ENCODE measurements at places on chromosomes 6 and 20.

DNA sequence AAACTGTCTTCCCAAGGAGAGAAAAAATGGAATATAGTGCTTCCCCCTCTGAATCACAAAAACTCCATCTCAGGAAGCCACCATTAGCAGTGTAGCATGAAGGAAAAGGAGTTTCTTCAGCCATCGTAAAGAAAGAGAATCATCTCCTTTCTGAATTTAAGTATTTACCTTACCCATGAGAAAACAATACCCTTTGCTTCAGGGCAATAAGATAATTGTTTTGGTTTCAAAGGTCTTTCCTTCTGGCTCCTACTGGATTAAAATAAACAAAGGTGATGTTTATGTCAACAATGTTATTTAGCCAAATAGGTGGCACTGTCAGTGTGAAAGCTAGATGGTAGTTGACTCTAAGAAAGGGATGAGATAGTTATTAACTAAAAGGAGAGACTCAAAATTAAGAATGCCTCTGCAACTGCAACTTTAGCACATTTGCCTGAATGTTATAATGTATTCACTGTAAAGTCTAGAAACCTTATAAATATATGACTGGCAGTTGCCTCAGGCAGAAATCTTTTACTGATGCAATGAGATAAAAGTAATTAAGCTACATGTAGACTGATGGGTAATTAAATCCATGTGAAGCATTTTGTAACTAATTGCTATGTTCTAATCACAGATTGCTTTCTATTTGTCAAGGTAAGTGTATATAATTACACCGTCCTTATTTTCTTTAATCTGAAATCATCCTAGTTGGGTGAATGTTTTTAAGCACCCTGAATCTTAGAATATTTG is 399.0 kb downstream of the CDKAL1 start:
- DNase-seq = no peak

DNA sequence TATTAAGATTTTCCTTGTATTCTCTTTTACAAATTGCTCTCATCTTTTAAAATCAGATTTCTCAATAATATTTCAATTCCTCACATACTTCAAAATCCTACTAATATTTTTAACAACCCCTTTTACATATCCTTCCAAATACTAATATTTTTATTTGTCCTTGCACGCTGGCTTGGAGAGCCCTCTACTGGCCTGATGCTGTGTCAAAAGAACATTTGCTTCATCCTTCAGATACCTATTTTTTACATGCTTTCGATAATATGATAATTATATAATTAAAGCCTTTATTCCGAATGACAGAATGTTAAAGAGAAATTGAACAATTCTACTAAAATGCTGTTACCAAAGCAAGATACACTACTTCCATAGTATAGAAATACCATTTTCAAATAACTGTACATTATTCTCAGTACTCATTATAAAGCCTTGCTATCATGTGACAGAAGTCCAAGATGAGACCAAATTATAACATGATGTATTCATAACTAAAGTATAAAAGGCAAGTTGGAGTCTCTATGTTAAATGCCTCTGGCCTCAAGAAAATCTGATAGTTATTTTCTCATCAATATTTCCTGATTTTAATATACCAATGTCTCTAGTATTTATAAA is 39.0 kb upstream of the PLN start:
- DNase-seq = peak; percentile 51

- DNase-seq = no peak
Observed at GRCh38 chr6:121435444-121436069, at the start of gene GJA1. TSS of gene GJA1 (plus strand) at chr6:121435646. CDS start at chr6:121446848, 11,202 bp downstream.

- DNase-seq = no peak
Observed at GRCh38 chr6:75481394-75481793, 12.2 kb downstream of the FILIP1 start.

GRCh38 chr20:48794360-48794759 is 33.4 kb downstream of the PREX1 start:
- DNase-seq = no peak

DNA sequence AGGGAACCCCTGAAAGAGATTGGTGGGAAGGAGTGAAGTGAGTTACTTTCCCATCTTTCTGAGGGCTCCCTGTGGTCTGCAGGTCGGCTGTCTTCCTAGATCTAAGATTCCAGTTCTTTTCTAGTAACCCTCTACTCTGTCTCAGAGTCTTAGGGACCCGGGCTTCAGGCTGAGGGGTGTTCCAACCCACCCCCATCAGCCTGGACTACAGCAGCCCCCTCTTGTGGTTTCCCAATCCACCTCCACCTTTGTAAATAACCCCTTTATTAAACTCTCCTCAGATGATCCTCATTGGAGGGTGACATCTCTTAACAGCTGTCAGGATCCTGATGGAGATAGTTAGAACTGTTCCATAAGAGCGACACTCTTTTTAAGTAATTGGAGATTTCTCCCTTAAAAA is 300.4 kb downstream of the LRFN2 start:
- no peak for DNase-seq

GRCh38 chr6:10418862-10419748 is 4.2 kb upstream of the TFAP2A start:
- DNase-seq = no peak

- peak; percentile 50 for DNase-seq
Observed at GRCh38 chr20:59723607-59724456, 119.5 kb downstream of the PHACTR3 start.

DNA sequence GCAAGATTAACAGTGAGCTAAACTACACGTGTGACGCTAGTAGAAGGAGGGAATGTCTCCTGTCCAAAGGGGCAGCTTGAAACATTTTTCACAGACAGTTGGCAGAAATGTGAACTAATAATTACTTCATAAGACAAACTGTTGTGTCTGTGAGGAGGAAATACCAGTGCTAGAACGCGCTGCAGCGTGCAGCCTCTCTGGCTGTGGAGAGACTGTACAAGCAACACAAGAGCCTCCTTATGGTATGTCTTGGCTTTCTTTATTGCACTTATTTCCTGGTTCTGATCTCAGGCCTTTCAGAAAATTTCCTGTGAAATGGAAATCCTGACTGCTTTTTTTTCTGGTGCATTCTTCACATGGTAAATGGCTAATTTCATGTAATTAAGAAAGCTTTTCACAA is 25.3 kb upstream of the TIAM2 start:
- no peak for DNase-seq

GRCh38 chr6:136401749-136402148 is 112.1 kb upstream of the BCLAF1 start:
- DNase-seq = peak; percentile 18

GRCh38 chr6:44622956-44623355 is 235.4 kb downstream of the CDC5L start:
- no peak for DNase-seq

- no peak for DNase-seq
Observed at GRCh38 chr6:155212106-155212505, 51.7 kb upstream of the CLDN20 start.

- DNase-seq = no peak
Observed at GRCh38 chr6:1797801-1798200, 188.1 kb downstream of the FOXC1 start.

DNA sequence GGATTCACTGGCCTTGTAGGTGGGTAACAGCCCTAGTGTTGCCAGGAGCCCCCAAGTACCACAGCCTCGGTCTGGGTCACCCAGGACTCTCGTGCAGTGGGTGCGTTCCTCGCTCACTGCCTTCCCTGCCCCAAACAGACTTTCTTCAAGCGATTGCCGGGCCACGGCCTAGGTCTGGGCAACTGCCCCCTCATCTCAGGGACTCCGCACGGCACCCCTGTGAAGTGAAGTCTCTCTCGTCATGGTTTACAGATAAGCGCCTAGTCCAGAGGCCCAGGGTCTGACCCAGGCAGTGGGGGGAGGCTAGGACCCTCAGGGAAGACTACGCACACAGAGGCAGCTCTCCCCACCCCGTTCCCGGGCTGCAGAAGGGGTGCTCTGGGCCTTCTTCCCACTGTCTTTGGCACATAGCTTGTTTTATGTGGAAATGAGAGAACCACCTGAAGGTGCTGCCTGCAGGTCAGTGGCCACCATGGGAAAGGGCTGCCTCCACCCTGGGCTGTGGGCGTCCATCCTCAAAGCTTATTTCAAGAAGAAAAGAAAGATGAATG is 220.8 kb downstream of the ERMARD start:
- DNase-seq = no peak

DNA sequence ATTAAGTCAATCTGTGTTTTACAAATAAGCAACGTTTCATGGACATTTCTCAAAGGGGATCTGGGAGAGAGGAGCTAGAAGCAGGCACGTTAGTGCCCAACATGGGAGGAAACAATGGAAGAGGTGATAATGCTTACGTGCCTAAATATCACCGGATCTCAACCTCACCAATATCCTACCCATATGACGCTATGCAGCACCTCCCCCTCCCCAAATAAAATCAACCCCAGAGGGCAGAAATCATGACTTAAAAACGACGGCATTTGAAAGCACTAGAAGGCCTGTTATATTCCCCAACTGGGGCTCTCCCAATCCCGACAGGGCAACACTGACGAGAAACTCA is 425 bp downstream of the HBS1L start:
- peak; percentile 56 for DNase-seq

GRCh38 chr6:38482466-38482865 is 157.3 kb downstream of the BTBD9 start:
- no peak for DNase-seq

- DNase-seq = no peak
Observed at GRCh38 chr20:11296951-11297350, 620.7 kb upstream of the BTBD3 start.

DNA sequence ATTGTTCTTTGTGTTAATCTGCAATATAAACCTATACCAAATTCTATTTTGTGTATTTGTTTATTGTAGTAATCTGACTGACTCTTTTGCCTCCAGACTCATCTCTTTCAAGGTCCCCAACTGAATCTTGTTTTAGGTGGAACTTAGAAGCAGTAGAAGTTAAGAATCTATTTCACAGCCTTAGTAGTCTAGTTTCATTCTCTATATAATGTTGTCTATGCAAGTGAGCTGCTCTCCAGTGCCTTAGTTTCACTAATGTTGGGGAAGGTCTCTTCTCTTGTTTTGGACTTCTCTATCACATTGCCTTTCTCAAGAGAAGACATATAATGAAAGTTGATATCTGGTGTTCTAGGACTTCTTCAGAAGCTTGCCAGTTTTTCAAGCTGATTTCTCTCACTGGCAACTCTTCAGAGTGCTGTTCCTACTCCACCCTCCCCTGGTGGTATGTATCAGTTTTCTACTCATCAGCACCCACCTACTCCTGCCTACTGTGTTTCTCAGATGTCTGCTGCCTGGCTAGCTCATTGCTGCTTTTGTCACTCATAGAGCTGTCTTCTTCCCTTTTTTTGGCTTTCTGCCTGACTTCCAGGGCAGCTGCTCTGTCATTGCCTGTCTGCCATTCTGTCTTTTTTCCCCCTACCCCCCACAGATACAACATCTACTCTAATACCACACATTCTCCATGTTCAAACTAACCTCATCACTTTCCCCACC is 82.1 kb downstream of the PTPRA start:
- no peak for DNase-seq

- DNase-seq = no peak
Observed at GRCh38 chr20:43450841-43451799, 6.6 kb upstream of the SRSF6 start.

DNA sequence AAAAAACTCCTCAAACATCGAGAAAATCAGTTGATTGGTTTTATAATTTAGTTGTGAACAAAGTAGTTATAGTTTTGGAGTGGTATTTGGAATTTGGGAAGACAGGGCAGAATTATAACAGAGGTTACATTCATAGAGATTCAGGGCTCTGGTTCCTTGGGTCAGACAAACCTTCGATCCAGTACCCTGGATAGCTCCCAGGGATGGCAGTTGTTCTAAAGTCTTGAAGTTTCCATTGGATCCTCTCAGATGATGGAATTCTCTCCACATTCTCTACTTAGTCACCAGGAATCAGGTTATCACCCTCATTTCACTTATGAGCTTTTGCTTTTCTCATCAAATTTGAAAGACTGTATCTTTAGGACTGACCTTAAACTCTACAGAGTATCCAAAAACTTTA is 285.1 kb downstream of the CENPW start:
- peak; percentile 59 for DNase-seq

- no peak for DNase-seq
Observed at GRCh38 chr6:36223706-36224105, 27.2 kb downstream of the BRPF3 start.
